ENCODE measurements at places on chromosomes 11 and 22.

- peak; percentile 68 for DNase-seq
Observed at GRCh38 chr22:31148953-31149627, 8.8 kb upstream of the PLA2G3 start.

DNA sequence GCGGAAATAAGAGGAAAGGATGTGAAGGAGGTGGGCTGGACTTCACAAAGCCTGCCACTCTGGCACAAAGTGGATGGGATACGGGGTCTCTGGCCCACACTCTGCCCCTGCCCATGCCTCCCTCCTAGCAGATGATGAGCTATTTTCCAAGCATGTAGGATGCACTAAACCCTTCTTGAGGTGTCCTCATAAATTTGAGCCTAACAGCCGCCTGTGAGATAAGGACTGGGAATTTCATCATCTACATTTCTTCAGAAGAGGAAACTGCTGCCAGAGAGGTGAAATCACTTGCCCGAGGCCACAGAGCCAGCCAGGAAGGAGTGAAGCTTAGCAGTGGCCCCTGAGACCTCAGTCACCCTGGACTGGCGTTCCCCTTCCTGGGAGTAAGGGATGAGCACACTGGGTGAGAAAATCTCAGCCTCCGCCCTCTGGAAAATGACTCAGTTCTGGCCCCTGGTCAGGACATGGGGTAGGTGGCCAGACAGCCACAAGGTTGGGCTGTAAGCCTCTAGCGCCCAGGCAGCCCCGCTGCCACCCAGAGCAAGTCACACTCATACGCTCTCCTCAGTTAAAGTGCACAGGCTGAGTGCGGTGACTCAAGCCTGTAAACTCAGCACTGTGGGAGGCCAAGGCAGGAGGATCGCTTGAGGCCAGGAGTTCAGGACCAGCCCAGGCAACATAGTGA lies 27.9 kb downstream of the MB start:
- peak; percentile 90 for DNase-seq

DNA sequence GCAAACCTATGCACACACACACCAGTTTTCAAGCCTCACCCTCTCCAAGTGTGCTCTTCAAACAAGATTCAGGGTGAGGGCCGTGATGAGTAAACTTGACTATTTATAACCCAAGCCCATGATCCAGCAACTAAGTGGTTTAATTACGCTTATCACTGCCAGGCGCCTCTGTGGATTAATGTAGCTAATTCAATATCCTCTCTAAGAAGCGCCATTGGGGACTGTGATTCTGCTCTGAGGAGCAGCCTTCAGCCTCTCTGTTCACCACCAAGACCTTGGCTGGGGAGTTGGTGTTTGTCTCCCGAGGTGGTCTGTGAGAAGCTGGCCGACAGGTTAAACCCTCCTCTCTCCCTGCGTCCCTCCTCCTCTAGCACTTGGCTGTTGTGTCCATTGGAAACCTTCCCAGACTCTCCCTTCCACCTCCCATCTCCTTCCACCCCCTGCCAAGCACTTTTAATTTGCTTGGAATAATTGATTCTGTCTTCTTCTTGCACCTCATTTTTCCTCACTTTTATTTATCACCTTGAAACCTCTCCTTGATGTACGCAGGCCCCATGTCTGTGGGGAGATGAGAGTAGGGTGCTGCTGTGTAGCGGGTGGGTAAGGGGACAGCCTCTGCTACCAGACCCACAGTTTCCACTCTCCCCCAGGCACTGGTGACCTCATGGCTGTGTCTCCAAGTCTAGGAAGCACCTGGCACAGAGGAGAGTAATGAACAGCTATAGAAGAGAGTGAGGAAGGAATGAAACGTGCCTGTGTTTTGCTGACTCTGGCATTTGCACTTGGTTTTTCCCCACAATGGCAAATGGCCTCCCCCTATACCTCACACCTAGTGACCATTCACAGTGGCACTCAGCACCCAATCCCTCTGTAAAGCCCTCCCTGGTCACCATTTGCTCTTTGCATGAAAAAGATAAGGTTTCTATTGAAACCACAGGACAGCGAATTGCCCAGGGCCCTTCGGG lies 236.6 kb downstream of the GRIK4 start:
- no peak for DNase-seq

DNA sequence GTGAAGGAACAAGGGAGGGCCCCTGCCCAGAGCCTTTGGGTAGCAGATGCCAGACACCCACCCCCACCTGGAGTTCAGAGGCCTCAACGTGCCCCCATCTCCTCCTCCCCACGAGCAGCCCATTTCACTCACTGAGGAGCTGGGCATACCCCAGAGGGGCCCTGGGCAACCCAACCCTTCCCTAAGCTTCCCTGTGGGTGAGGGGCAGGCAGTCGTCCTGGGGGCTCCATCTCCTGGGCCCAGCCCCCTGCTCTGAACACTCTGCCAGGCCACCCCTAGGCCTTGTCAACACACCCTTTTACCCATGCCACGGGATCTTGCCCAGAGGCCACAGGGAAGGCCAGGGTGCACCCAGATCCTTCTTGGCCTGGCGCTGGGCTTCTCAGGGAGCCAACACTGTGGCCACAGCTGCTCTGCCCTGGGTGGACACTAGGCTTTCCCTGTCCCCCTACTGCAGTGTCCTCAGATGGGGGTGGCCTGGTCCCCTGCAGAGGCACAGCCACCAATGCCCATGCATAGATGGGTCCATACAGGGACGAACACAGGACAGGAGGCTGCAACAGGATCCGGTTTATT lies 3.4 kb downstream of the SLC25A1 start:
- no peak for DNase-seq

- no peak for DNase-seq
Observed at GRCh38 chr22:48371391-48371790, 1456.3 kb downstream of the BRD1 start.

- no peak for DNase-seq
Observed at GRCh38 chr11:115942011-115942410, 437.8 kb upstream of the CADM1 start.

DNA sequence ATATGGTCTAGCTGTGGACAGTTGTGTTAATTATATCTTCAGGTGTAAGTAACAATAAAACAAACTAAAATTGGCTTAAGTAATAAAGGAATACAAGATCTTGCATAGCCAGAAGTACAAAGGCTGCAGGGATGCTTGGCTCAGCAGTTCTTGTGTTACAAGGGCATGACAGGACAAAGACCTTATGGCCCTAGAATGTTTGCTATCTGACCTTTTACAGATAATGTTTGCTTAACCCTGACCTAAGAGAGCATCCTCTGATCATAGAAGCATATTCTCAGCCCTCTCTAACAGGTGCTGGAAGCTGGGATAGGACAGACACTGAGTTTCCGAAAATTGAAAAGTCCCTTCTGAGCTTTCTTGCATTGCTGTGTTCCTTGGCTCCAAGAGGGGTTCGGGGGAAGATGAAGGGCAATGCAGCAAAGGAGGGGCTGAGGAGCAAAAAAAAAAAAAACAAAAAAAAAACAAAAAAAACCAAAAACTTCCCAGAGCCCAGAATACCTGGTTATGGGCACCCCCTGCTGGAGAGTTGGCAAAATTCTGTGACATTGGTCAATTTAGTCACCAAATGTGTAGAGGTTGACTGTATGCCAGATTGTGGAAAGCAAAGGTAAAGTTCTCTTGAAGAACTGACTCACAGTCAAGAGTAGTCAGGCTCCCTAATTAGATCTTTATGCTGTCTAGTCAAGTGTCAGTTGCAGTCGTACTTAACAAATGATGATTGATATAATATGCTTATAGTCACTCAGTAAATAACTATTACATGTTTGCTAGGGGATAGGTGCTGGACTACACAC lies 10.4 kb upstream of the HIKESHI start:
- peak; percentile 56 for DNase-seq

DNA sequence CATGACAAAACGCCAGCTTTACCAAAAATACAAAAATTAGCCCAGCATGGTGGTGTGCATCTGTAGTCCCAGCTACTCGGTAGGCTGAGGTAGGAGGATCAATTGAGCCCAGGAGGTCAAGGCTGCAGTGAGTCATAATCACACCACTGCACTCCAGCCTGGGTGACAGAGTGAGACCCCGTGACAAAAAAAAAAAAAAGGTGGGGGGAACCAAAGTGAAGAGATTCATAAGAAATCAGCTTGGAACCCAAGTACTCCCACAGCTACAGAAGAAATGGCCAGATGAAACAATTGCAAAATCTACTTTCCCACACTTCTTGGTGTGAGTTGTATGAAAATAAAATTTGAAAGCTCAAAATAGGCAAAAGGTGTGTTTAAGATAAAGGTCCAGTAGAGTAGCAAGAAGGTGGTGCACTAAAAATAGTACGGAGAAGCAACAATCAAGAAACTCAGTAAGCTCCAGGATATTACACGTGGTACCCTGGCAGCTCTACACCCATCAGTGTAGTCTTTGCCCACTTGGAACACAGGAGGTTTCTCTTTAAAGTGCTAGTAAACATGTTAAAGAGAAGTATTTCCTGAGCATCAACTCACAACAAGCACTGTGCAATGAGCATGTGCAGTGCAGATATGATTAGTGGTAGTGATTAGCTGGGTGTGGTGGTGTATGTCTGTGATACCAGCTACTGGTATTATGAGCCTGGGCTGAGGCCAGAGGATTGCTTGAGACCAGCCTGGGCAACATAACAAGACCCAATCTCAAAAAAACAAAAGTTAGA lies 5.3 kb downstream of the HARBI1 start:
- DNase-seq: peak; percentile 13

- DNase-seq: no peak
Observed at GRCh38 chr11:74196781-74197486, 25.8 kb downstream of the PPME1 start.

- no peak for DNase-seq
Observed at GRCh38 chr11:63532799-63533475, 3.7 kb upstream of the PLAAT4 start.

- DNase-seq: no peak
Observed at GRCh38 chr11:64813826-64814225, 3.5 kb upstream of the MEN1 start.

DNA sequence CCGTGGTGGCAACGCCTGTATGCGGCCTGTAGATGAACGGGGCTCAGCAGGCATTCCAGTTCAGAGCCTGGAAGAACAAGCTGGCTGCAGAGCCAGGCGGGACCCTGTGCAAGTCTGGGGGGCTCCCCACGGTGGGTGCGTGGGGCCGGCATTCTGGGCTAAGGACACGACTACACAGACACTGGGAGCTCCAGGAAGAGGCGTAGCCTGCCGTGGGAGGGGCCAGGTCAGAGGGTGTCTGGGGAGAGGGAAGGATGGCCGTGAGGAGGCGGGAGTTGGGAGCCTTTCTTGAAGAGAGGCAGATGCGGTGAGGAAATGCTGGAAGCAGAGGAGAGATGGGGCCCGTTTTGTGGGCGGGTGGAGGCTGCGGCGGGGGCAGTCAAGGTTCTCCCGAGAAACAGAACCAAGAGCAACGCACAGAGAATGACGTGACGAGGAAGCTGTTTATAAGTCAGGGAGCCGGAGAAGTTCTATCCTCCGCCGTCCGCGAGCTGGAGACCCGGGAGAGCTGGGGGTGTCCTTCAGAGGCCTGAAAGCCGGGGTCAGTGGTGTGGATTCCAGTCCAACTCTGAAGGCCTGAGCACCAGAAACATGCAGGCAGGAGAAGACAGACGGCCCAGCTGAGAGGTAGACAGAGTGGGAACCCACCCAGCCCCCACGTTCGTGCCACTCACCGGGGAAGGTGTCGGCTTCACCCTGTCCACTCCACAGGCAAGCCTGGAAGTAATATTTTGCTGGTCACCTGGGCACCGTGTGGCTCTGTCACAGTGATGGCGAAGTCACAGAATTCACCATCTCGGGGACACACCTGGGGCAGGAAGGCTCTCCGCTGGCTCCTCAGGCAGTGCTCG lies 529.6 kb downstream of the BRD1 start:
- no peak for DNase-seq

GRCh38 chr22:45204819-45205218 lies 35.9 kb downstream of the KIAA0930 start:
- no peak for DNase-seq

DNA sequence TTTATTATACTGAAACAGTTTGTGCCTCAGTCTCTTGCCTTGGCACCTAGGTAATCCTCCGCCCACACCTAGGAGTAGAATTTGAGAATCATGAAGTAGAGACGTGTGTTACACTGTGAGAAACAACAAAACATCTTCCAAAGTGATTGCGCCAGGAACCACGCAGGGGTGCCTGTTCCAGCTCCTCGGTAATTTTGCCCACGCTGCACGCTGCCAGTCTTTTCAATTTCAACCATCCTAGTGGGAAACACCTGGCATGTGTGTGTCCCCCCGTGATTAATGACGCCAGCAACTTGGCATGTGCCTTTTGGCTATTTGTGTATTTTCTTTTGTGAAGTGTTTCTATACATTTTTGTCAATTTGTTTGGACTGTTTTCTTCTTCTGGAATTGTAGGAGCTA lies 919.1 kb downstream of the BRD1 start:
- no peak for DNase-seq

DNA sequence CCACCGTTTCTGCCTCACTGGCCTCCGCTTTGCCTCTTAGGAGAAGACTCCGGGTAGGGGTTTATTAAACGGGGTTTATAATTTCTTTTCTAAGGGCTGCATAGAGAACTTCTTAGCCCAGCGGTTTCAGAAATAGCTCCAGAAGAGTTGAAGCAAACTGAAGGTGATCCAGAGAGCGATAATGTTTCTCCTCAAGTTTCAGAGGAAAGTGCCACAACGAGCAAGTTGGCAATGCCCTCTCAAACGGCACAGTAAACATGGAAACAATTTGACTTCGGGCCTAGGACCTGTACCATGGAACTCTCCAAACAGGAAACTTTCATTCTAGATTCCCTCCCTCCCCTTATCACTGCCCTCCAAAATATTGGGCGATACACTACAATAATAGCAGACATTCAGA lies 1.0 kb downstream of the ADSL start:
- DNase-seq: no peak

GRCh38 chr11:40877256-40877655 lies 582.2 kb downstream of the LRRC4C start:
- DNase-seq: peak; percentile 87

DNA sequence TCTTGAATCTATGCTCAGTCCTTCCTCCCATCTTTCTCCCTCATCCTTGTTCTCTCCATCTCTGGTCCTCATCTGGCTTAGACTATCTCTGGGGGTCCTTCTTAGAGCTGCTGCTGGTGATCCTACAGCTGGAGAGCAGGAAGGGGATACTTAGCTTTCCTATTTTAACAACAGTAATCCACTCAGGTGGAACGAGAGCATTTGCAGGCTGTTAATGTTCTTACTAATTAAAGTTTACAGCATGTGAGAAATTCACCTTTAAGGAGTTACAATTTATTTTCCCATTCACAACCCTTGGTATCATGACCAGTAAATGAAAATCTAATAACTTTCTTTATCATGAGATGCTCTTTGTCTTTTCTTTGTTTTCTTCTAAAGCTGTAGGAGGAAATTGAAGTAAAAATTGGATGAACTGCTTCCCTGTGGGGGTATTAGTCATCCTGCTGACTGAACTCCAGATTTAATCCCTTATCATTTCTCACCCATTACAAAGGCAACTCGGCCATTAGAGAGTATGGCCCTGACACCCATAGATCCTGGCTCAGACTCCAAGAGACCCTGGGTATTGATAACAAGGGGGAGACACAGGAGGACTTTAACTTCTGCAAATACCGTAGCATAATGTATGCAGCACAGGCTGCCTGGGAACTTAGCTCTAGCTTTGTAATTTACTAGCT lies 37.6 kb upstream of the MTNR1B start:
- peak; percentile 36 for DNase-seq

Data from HT1080 (cell line).